Fibroblast of skin of right quadriceps (primary cell): ENCODE measurements at places on chromosomes 13 and 19.

DNA sequence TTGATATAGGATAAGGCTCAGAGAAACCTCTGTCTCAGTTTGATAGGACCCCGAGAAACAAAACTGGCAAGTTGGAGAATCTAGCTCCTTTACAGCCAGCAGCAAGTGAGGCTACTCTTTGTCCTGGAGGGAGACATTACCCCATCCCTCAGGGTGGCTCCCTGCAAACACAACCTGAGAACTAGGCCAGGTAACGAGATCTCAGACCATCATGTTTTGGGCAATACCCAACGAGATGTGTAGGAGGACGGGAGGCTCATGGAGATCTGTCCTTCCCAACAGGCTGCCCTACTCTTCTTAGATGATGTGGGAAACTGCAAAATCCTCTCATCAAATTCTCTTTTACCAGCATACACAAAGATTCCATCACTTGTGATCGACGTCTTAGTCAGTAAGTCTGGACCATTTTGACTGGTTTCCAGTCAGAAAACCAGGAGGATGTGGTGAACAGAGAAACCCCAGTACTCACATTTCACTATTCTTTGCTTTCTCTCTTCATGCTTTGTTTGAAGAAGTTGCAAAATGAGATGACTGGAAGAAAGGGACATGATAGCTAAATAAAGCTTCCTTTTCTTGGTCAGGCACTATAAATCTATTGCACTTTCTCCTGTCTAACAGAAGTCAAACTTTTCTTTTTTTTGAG is 6.0 kb upstream of the CTU1 start:
- DNase-seq: no peak

GRCh38 chr13:19597523-19597922 is 35.9 kb upstream of the MPHOSPH8 start:
- DNase-seq: peak; percentile 62

DNA sequence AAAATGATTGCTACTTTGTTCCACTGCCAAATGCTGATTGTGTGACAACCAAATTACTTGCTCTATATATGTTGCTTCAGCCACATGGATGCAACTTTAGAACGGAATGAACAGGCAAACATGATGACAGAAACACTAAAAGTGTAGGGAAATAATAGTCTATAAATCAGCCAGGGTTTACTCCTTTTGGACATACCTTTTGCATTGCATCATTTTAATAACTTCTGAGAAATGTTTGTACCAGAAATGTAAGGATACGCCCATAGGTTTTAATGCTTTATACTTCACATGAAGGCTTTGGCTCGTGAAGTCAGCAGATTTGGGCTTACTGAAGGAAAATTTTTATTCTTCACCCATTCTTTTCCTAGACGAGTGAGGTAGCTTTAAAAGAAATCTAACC is 141.0 kb downstream of the POSTN start:
- peak; percentile 84 for DNase-seq

- DNase-seq: no peak
Observed at GRCh38 chr19:16155128-16155527, 11.6 kb downstream of the HSH2D start.

GRCh38 chr19:54877471-54877870 is 3.4 kb downstream of the FCAR start:
- DNase-seq: no peak

- DNase-seq: no peak
Observed at GRCh38 chr19:45011959-45012358, 10.7 kb downstream of the RELB start.

DNA sequence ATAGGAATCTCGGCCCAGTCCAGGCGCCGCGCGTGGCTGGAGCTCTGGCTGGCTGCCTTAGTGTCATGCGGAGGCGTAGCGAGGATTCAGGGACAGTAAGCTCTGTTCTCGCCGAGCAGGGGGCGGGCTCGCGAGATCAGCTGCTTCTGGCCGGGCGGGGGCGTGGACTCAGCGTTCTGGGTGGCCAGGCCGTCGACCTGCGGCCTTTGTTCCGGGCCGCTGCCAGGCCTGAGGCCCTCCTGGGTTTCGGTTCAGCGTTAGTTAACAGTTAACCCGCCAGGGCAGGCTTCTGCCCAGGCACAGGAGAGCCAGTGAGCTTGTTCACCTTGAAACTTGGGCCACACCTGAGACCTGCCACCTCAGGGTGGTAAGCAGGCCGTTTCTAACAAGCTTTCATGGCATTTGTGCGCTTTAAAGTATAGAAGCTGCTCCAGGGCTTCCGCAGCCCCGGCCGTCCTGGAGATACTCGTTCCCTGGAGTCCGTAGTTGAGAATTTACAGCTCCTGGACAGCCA is 332.2 kb upstream of the SGCG start:
- DNase-seq: no peak

DNA sequence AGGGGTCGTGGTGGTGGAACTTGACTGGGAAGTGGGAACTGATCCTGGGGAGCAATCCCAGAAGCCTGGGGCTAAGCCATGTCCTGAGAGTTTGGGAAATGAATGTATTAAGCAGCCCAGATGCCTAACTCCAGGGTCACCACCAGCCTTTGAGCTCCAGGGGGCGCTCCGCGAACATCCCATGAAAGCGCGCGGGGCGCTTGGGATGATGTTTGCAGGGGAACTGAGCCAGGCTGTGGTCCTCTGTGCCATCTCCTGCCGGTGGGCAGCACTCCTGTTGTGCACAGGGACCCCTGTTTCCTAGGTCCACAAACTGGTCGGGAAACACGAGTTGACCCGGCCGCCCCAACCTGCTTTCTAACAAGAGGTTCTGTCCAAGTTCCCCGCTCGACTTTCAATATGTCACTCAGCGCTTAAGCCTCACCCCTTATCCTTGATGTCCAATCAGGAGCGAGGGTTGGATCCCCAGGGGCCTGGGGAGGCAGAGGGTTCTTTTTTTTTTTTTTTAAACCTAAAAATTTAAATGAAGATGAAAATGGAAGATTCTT is 14.4 kb downstream of the LEUTX start:
- peak; percentile 73 for DNase-seq

- no peak for DNase-seq
Observed at GRCh38 chr19:17469092-17469480, 1.2 kb upstream of the SLC27A1 start.

DNA sequence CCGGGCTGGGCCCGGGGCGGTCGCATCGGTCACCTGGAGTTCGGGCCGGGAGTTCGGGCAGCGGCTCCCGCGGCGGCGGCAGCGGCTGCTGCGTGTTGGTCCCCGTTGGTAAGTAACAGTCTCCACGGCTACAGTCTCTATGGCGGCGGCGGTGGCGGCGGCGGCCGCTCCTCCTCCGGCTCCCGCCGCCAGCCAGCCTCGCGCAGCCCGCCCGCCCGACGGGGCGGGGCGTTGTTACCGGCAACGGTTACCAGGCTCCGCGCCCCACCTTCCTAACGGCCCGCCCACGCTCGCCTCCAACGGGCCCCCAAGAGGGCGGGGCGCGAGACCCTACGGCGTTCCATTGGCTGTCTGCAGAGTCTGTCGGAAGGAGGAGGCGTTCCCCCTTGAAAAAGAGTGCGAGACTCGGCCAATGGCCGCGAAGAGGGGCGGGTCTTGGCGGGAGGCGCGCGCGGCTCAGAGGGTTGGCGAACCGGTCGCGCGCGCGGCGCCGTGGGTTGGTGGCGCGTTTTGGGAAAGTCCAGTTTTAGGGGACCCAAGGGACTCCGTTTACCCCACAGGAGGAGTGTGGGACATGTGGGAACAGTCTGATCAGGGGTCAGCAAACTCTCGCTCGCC is at the start of gene RFX2:
Gene RFX2, minus strand, starts transcription at position 141 of the 618 bp plus-strand sequence. CDS start 63,004 bp downstream, outside the sequence.
- peak; percentile 99 for DNase-seq

DNA sequence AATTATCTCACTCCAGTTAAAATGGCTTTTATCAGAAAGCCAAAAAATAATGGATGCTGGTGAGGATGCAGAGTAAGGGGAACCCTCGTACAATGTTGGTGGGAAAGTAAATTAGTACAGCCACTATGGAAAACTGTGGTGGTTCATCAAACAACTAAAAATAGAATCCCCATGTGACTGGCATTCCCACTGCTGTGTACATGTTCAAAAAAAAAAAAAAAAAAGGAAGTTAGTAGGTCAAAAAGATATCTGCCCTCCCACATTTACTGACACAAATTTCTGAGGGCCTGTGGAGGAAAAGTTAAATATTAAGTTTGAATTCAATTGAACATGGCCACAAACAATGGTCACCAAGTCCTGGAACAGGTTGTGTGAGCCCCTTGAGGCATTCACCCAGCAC is 9.8 kb upstream of the ZSCAN5A start:
- no peak for DNase-seq

DNA sequence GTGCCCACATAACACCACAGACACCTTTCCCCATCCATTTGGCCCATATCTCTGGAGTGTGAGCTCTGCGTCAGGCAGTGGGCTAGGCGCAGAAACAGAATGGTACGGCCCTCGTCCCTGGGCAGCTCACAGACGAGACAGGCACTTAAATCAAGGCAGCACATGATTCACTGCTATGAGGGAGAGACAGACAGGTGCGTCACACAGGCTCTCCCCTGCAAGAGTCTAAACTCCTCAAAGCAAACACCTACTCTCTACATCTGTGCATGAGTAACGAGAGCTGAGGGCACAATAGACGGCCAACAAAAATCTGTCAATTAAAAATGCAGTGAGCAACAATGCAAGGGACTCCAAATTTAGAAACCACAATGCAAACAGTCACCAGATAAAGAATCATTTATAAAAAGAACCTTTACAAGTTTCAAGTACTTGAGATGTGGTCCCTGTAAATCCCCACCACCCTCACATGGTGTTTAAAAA is 348.9 kb downstream of the UQCRFS1 start:
- no peak for DNase-seq

DNA sequence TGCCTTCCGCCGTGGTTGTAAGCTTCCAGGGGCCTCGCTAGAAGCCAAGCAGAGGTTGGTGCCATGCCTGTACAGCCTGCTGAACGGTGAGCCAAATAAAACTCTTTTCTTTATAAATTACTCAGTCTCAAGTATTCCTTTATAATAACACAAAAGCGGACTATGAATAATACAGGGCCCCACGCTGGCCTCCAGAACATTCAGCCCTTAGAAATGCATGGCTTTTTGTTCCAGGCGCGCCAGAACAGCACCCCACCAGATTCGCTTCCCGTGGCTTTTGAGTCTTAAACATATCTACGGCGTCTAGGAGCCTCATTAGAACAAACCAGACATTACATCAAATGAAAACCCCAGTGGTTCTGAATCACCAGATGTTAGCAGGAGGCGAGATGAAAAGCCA is 75.1 kb downstream of the SLC15A1 start:
- DNase-seq: peak; percentile 76

DNA sequence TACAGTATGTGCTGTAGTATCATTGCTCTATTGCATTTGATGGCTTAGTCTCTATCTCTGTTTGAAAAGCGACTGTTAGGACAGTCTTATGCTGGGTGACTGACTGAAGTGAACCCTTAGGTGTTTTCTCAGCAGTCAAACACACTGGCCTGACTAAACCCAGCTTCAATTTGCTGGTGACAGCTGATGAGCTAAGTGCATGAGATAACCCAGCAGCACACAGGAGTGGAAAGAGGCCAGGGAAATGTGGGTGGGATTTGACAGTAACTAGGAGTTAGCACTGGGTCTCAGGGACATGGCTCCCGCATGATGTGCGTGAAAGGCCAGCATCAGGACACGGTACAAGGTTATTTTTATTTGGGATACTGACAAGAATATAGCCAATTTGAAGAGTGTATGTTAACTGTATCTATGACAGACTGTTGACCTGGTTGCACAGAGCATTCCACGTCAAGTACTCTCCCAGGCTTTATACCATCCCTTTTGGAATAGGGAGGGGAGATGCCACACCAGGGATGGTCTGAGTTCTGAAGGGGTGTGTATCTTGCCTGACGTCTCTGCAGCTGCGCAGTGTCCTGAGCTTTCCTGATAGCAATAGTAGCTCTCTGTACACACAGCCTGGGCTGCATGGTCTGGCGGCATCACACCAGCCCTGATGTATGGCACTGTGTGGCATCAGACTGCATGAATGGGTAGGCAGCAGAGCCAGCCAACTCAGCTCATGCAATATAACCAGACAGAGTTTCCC is 144.8 kb downstream of the FLT1 start:
- DNase-seq: no peak

DNA sequence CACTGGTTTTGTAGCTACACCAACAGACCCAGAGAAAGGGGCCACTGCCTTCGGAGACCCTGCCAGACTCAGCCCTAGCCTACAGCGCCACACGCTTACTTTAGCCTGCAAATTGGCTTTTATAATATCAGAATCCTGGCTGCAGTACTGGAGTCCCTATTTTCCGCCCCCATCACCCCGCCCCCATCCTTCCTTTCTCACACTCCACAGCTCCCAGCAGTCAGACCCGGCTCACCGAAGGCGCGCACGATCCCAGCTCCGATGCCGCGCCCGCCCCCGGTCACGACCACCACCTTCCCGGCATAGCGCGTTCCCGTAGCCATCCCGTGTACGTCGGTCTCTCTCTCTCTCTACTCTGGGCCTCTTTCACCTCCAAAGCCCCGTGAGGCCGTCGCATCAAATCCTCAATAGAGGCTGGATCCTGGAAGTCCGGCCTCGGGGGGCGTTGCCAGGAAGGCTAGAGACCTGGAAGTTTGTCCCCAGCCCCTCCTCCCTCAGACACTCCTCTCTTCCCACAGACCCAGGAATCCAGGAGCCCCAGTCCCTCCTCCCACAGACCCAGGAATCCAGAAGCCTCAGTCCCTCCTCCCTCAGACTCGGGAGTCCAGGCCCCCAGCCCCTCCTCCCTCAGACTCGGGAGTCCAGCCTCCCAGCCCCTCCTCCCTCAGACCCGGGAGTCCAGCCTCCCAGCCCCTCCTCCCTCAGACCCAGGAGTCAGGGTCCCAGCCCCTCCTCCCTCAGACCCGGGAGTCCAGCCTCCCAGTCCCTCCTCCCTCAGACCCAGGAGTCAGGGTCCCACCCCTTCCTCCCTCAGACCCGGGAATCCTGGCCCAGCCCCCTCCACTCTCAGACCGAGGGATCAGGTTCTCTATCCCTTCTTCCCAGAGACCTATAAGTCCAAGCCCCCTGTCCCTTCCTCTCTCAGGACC is at the start of gene HSD17B14:
Gene HSD17B14, minus strand, starts transcription at position 403 of the 929 bp plus-strand sequence. Its CDS starts 80 bp downstream, at position 323.
- DNase-seq: peak; percentile 56

DNA sequence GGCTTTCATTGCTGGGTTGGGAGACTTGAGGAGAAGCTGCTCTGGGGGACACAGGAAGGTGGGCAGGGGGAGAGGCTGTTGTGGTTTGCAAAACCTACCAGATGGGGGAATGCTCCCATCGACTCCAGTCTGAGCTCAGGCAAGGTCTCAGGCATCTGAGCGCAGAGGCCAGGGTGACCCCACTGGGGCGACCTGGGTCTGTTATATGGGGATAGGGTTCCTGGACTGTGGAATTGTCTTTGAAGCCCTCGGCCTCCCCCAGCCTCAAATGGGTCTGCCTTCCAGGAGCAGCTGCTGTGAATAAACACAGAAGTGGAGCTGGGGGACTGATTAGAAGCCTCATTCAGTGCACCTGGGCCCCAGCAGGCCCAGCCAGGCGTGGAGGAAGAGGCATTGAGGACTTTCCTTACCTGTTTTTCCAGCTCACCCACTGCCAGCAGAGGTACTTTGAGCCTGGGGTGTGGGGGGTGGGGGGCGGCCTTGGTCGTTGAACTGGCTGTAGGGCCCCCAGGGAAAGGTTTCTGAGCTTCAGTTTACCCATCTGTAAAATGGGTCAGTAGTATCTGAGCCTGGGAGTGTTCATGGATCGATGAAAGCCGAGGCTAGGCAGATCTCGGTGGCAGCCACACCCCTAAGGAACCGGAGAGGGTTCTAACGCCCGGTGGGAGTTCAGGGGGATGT is 1.4 kb downstream of the CERS4 start:
- DNase-seq: no peak
